ENCODE measurements at places on chromosomes 11 and 22.

DNA sequence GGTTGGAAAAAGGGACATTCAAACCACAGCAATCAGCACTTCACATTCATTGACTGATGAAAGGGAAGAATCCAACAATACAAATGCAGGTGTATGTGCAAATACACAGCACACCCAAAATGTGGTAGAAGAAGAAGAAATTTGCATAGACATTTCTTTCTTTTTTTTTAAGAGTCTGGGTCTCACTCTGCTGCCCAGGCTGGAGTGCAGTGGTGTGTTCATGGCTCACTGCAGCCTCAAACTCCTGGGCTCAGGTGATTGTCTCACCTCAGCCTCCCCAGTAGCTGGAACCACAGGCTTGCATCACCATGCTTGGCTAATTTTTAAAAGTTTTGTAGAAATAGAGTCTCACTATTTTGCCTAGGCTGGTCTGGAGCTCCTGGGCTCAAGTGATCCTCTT lies 21.9 kb downstream of the CARS1 start:
- DNase-seq = no peak

DNA sequence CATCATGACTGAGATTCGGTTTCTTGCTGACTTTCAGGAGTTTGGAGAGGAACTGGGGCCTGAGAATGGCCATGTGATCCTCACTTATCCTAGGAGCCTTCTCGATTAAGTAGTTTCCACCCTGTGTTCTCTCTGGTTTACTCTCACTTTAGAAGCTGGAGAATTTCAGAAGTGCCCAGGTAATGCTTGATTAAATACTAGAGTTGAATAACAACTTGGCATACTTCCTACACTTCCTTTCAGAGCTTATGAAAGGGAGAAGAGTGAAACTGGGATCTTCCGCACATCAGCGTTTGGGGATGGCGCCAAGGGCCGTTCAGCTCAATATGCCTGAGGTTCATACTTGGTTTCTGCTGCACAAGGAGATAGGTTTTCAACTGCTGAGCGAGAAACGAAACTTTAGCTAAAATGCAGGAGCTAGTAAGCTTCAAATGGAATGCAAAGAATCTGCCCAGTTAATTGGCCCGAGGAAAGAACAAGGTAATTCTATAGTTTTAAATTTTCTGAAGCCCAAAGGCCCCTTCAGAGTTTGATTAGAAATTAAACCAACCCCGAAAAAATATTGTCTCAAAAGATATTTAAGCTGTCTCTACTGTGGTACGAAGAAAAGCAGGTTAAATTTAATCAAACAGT lies 823 bp upstream of the MUC15 start:
- DNase-seq = no peak

- DNase-seq = peak; percentile 35
These were observed 64.7 kb downstream of the LDLRAD3 start for GRCh38 chr11:36008584-36008983.

DNA sequence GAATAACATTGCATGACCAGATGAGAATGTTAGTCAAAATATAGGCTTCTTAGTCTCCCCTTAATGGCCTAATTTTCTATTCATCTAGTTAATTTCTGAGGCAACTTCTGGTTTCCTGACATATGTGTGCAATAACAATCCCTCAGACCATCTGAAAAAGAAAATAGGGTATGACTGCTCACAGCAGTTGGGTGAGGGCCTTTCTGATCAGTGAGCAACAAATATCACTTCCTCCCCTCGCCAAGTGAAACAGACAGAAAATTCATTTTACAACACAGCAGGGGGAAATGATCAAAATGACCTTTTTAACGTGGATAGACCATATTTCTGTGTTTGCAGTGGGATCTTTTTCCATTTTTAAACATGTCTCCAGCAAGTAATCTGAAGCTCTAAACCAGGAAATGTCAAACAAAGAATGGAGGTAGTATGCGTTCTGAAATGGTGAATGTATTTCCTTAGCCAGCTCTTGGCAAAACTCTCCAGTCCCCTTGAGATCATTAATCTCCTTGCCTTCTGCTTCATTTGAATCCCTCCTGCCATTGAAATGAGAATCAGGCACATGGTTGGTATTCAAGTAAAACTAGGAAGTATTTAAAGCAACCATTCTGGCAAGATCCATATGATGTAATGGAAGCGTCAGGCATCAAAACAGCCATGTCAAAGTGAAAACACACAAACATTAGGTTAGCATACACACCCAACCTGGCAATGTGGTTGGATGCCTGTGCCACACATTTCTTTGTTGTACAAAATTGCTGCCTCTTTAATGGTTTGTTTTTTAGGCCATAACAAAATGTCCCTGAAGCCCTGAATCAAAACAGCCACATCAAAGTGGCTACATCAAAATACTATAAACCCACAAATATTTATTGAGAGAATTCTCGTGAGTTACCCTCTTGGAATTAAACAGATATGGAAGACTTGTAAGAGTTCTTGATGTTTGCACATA lies 100.1 kb downstream of the SLC1A2 start:
- DNase-seq = no peak

DNA sequence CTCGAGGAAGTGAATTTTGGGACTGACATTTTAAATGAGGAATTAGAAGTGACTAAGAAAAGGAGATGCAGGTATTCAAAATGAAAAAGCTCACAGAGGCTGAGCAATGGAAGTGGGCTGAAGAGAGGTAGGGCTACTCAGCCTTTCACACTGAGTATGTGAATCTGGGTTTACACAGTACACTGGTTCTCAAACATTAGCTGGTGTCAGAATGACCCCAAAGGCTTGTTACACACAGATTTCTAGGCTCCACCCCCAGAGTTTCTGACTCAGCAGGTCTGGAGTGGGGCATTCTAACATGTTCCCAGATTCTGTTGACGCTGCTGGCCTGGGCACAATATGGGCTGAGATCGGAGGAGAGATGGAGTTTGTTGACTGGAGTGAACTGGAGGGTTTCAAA lies 32.8 kb downstream of the CADM1 start:
- no peak for DNase-seq
